ENCODE measurements at places on chromosomes 3 and 15.
A peak's percentile ranks its signal among the peaks of the same experiment; 100 is the strongest.

DNA sequence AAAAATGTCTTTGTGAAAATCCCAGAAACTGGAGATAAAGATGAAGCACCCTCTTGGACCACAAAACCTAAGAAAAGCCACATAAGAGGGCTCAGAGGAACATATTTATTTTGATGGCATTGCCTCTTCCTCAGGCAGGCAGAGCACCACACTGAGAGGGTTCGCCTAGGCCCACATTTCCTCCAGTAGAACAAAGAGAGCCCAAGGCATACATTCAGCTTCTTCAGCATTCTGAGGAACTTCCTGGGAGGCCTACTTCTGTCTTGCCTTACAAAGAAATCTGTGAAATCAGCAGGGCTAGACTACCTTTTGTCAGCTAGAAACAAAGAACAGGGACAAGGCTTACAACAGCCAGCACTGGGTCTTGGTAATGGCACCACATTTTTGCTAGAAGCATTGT, 1325.3 kb downstream of the SI start:
- no peak for DNase-seq

DNA sequence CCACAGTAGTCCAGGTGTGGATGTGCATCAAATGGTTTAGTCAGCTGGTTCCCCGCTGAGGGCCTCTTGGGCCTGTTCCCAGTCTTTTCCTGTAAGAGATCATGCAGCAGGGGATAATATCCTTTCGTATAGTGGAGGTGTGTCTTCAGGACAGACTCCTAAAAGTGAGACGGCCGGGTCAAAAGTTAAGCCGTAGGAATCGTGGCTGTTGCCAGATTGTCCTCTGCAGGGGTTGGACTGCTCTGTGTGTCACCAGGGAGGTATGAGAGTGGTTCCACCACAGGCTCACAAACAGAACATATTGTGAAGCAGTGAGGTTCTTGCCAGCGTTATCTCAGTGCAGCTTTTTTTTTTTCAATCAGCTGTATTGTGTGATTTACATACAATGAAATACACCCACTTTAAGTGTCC, 95.0 kb downstream of the VGLL4 start:
- DNase-seq: peak; percentile 94

DNA sequence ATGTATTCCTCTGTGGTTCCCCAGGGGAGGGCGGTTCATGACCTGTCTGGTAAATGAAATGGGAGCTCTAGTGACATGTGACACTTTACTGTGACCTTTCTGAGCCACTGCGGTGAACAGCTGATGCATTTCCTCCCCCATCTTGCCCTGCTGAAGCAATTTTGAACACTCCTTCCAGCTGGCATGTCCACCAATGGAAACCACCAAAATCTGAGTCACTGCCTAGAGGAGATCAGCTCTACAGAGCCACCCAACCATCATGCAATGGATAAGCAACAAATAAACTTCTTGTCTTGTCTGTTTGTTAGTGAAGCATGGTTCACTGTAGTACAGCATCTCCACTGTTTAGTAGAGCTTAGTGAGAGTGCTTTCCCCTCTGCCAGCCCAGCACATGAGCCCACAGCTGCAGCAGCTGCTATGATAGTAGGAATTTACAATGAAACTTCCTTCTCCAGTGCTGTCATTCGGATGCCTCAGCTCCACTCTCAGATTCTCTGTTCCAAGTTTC, 479.4 kb downstream of the NTRK3 start:
- no peak for DNase-seq

GRCh38 chr3:52144034-52144795, 10.0 kb downstream of the POC1A start:
- peak; percentile 68 for DNase-seq

- DNase-seq: no peak
Measured at GRCh38 chr3:50961386-50961785, 286.7 kb downstream of the DOCK3 start.

- no peak for DNase-seq
Measured at GRCh38 chr3:50658416-50658815, 16.3 kb upstream of the DOCK3 start.

GRCh38 chr15:23420806-23421575, 26.1 kb downstream of the GOLGA6L2 start:
- no peak for DNase-seq

GRCh38 chr3:18779704-18780103, 354.6 kb upstream of the SATB1 start:
- DNase-seq: no peak

DNA sequence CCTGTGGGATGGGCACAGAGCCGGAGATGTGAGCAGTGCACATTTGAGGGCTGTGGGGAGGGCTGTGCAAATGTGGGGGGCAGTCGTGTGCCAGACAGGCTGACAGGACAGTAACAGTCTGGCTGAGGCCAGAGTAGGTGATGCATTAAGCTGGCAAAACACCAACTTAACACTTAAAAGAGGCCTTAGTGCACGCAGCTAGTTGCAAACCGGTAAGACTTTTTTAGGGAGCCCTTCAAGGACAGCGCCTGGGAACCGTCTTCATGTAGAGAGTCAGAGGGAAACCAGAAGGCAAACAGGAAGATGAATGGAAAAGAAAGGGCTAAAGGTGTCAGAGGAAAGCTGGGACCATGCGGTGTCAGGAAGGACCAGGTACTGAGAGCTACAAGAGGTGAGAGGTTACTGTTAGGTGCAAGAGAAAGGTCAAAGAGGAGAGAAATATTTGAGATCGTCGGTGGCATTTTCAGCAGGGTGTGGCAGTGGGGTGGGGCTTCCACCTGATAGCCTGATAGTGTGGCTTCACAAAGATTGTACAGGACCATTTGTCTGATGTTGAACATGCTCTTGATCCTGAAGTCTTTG, 30.0 kb upstream of the CHD2 start:
- no peak for DNase-seq

DNA sequence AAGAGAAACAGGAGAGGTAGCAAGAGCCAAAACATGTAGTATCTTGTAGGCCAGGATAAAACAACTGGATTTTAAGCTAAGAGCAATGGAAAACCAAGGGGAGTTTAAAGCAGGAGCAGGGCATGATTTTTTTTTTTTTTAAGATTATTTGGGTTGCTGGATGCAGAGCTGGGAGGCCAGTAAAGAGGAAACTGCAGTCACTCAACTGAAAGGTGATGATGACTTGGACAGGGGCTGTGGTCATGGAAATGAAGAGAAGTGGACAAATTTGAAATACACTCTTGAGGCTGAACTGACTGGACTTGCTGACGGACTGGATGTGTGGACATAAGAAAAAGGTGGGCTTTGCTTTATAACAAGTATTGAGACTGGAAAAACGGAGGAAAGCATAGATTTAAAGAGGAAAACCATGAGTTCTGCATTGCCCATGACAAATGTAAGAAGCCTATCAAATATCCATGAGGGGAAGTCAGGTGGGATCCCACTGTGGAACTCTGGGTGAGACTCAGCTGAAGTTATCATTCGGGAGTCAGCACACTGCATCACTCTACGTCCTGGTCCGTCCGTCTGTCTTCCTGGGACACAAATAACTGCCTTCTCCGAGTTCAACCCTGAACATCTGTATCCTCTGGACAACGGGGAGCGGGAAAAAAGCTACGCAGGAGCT, 688 bp downstream of the XPC start:
- DNase-seq: no peak

DNA sequence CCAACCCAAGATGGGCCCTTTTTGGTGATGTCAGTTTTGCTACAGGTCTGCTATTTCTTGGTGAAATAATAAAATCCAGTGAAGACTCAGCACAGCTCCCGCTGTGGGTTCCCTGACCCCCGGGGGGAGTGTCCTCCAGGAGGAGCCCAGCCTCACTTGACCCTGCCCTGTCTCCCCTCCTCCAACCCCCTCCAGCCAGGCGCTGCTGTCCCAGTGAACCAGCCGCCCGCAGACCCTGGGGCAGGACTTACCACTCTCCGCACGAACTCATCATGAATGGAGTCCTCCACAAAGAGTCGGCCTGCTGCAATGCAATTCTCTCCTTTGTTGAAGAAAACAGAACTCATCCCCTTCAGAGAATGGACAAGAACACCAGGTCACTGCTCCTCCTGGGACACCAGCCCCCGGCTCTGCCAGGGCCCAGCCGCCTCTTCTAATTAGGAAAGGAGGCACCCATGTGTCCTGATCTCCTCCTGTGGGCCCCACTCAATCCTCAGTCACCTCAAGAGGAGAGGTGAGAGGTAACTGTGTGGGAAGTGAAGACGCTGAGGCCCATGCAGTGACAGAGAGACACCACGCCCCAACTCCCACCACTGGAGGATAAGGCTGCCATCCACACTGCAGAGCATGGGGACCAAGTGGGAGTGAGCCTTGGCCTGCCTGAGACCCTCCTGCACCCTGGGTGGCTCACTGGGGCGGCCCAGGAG, 28.8 kb upstream of the SLC41A3 start:
- no peak for DNase-seq

DNA sequence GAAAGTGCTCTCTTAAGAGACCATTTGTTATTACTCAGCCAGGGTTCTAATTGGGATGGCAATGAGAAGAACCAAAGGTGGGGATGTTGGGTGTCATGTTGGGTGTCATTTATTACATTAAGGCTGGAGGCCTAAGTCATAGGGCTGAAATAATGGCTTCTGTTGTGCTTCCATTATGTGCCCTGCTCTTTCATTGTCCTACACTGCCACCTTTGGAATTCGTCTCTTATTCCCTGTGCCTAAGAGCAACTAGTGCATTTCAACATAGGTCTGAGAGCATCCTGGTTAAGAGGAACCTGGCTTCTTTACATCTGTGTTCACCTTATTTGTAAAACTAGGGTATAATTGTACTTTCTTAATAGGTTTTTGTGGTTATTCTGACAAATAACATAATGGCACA, 32.2 kb downstream of the RIOX2 start:
- DNase-seq: peak; percentile 91

DNA sequence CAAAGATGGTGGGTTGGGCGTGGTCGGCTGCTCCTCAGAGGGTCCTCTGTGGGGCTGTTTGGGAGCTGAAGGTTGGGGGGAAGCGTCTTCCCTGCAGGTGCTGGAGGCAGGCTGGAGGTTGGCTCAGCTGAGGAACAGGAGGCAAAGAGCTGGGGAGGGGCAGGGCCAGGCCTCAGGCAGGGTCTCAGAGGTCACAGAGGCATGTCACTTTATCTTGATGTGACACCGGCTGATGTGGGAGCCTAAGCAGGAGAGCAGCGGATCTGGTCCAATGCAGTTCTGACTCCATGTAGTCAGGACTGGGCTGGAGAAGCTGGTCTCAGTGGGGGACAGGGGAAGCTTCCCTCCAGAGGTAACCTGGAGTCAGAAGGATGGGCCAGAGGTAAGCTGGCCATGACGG, 7.7 kb upstream of the GNAT1 start:
- no peak for DNase-seq

DNA sequence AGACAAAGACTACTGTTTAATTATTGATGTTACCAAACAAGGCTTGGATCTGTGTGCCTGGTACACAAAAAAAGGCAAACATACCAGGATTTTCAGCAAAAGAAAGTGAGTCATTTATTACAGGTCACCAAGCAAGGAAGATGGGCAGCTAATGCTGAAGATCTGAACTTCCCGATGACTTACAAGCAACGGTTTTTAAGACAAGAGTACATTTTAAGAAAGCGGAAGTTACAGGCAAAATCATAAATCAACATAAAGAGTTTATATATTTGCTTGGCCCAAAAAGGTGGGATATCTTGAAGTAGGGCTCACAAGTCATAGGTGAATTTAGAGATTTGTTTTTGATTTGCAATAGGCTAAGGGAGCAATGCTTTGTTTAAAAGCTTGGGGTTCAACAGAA, 125.4 kb upstream of the SPATA16 start:
- no peak for DNase-seq

DNA sequence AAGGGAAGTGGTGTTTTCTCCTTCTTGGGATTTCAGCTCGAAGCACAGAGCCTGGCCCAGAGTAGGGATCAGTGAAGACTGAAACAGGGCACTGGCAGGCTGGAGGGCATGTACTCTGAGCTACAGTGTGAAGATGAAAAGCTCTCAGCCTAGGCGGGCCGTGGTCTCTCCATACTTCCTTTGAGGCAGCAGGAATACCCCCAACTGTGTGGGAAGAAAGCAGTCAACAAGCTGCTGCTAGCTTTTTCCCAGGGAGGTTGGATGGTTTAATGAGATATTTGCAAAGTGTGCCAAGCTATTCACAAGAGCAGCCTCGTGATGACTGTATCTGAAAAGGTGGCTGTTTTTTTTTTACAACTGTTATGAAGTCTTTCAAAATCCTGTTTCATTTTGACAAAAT, 47.2 kb downstream of the NMNAT3 start:
- DNase-seq: peak; percentile 3

GRCh38 chr15:70240820-70241430, 143.2 kb upstream of the TLE3 start:
- DNase-seq: no peak

GRCh38 chr3:18119866-18120265, 305.3 kb downstream of the SATB1 start:
- DNase-seq: no peak

DNA sequence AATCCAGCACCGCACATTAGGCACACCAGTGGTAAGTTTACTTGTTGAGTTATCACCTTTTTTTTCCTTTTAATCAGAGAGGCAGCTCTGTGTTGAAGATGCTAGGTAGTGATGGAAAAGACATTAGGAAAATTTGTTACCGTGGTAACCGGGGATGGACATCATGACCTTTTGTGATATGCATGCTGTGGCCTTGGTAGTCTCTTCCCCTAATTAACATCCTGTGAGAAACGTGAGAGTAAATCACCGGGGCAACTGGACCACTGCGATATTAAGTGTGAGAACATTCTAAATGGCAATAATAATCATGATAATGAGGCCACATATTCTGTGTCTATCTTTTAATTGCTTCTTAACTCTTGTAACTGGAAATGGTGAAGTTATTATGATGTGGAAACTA, 362.0 kb downstream of the CACNA2D3 start:
- DNase-seq: no peak

DNA sequence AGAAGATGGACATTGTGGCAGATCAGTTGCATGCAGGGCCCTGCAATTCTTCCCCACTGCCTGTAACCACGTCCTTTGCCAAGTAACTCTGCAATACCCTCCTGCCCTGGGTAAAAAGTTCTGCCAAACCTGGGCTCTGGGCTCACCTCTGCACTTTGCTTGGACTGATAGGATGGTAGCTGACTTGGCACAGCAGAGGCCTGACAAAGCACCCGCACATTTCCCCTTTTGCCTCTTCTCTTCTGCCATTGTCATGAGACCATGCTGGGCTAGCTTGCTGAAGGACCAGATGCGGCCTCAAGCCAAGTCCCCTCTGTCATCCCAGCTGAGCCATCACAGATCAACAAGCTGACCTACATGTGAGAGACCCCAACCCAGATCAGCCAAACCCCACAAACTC, 122.4 kb downstream of the SMAD6 start:
- DNase-seq: no peak
